Activated CD4-positive, alpha-beta T cell treated with anti-CD3 and anti-CD28 coated beads, Interleukin-2, Interleukin-4, amounts not matched to agents 100 ng/mL and 50 ng/mL, durations not matched to agents 16 hours and 8 hours (primary cell): ENCODE measurements at places on chromosomes 2 and 18.

- no peak for DNase-seq
Measured at GRCh38 chr2:29643196-29643595, 278.2 kb downstream of the ALK start.

DNA sequence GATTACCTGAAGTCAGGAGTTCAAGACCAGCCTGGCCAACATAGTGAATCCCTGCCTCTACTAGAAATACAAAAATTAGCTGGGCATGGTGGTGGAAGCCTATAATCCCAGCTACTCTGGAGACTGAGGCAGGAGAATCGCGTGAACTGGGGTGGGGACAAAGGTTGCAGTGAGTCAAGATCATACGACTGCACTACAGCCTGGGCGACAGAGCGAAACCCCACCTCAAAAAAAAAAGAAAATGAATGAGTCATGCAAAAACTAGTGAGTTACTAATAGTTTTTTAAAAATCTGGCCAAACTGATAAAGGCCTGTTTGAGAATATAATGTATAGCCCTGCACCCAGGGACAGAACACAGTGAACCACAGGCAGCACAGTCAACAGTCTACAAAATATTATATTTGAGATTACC lies 17.5 kb downstream of the AFG3L2 start:
- DNase-seq = no peak

- peak; percentile 72 for DNase-seq
Measured at GRCh38 chr18:54119524-54120019, 104.9 kb downstream of the MBD2 start.

DNA sequence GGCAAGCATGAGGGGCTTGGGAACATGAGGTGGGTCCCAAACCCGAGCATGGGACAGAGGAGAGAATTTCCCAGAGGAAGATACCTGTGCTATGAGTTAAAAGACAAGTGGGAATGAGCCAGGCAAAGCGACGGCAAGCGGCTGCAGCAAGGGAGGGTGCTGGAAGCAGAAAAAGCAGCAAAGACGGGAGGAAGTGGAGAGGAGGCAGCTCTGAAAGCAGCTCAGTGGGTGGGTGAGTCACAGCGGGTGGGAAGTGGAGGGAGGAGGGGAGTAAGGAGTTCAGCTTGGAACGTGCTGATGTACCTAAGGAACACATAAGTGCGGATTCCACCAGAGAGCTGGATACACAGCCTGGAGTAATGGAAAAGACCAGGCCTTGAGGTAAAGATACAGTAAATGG lies 41.4 kb downstream of the THUMPD2 start:
- no peak for DNase-seq

DNA sequence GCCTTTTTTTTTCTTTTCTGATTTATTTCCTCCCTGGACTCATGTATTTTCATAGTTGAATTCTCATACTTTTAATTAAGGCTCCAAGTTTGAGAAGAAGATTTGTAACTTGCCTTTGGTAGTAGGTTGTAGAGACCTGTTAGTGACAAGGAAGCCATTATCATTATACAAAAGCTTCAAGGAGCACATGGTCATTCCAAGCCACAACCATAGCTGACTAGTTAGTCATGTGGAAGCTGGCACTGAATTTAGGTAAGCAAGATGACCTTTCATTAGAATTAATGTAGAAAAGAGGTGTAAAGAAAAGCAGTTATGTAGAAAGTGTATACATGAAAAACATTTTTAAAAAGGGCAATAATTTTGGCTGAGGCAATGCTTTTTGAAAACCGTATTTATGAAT lies 89.7 kb downstream of the LRP1B start:
- DNase-seq = no peak

- DNase-seq = no peak
Measured at GRCh38 chr2:28568036-28568435, 72.2 kb downstream of the PLB1 start.

DNA sequence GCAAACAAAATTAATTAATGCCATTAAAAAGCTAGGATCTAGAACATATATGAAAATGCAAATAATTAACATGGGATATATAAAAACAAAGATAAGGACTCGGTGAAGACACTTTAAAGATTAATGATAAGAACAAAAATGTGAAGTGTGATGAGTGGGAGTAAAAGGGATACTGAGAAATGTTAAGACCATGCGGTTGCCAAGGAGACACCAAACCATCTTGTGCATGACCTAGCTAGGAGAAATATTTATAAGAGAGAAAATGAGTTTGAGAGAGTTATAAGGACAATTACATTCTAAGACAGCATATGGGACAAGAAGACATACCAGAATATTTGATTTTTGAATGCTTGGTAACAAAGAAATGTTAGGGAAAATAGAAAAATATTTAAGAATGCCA lies 25.4 kb upstream of the MAP2 start:
- DNase-seq = no peak

- DNase-seq = no peak
Measured at GRCh38 chr18:12373771-12374116, 3.3 kb downstream of the AFG3L2 start.

GRCh38 chr2:203500951-203501350 lies 34.1 kb downstream of the RAPH1 start:
- no peak for DNase-seq

GRCh38 chr18:44568986-44569385 lies 111.7 kb upstream of the SETBP1 start:
- DNase-seq = no peak

DNA sequence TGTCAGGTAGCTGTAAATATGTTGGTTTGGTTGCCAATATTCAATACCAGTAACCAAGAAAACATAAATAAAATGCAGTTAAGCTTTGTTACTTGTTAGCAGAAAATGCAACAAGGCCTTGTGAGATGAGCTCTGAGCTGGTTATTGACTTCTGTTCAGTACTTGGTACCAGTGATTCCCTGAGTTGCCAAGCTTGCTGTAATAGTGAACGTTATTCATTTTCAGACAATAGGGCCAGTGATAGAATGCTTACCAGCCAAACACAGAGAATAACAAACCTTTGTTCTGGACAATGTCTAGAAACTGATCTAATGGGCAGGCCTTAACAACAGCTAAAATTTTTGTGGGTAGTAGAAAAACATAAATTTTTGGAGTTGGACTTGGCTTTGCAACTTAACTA lies 29.5 kb downstream of the RASGRP3 start:
- DNase-seq = no peak

GRCh38 chr2:187815113-187815512 lies 260.9 kb upstream of the TFPI start:
- DNase-seq = no peak

- DNase-seq = no peak
Measured at GRCh38 chr2:120737340-120738101, 1.9 kb downstream of the GLI2 start.
